Activated CD4-positive, alpha-beta memory T cell treated with anti-CD3 and anti-CD28 coated beads for 36 hours (primary cell): ENCODE measurements at places on chromosomes 4 and X. TPM values are rescaled to one million over a fixed set of nuclear protein-coding genes. Genes with fewer than 3 reads are reported as not detected.

Gene VCX3B
- not detected for total RNA-seq

Gene FAM9B
- total RNA-seq = not detected

GRCh38 chr4:153095448-153096204, 108.6 kb upstream of the TRIM2 start:
- DNase-seq = no peak

GRCh38 chrX:29422034-29422433, 793.3 kb upstream of the MAGEB2 start:
- DNase-seq = no peak

DNA sequence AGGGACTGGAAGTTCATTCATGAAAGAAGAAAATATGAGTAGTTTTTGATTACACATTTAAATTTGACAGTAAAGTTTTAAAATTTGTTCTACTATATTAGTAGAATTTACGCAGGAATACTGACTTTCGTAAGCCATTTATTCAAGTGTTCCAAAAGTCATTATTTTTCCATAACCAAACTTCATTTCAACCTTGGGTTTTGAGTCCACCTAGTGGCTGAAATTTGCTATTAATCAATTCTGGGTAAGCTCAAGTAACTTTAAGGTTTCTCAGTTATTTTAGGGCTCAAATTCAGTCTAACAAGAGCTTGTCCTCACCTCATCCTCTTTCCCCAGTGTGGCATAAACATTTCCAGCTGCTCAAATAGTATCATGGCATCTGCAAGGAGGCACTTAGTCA, 175.4 kb downstream of the SH3BGRL start:
- DNase-seq = no peak

DNA sequence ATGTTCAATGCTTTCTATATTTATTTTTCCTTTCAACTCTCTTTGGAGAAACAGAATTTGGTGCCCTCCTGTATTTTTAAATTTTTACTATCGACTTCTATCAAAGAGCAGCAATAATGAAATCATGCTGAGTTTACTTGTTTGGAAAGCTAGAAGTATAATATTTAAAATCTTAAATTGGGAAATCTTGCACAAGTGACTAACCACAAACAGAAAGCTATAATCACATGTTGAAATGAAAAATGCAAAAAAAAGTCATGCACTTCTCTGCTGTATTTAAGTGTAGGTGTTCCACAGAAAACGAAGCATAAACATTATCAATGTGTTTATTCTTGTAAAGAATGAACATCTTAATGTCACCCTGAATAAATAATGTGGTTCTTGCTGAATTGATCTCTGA, 306.1 kb downstream of the PCDH18 start:
- no peak for DNase-seq
